ENCODE measurements at places on chromosomes 12 and 14. TPM values are rescaled to one million over a fixed set of nuclear protein-coding genes. Genes with fewer than 3 reads are reported as not detected.

Gene SYCP3
- not detected for total RNA-seq

Gene MPHOSPH9
- total RNA-seq, result 24.9 TPM

Gene KLRG1
- total RNA-seq, result 0.17 TPM

Gene RNASE1
- 0.72 TPM for total RNA-seq

Gene TAS2R42
- total RNA-seq, result not detected

Gene ZC2HC1C
- total RNA-seq, result 0.62 TPM

Gene PIANP
- 9.3 TPM for total RNA-seq

DNA sequence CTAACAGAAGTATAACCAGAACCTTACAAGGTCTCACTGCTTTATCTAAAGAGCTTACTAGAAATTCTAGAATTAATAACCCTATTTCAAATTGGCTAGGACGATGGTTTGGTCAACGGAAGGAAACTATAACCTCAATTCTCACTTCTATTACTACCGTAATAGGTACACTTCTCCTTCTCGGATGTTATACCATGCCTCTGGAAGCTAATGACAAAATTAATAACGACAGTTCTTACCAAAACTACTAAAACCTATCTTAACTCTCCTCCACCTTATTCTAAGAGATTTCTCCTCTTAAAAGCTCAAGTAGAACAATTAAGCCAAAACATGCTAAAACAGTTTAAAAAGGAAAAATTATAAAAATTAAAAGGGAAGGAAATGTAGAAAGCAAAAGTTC is 23.7 kb upstream of the UBC start:
- H3K4me1 ChIP-seq, result peaks cover 4% of the 10 kb centered on the region
- no peaks in the 10 kb centered on the region for H3K36me3 ChIP-seq
- no peaks in the 10 kb centered on the region for H3K27me3 ChIP-seq
- H3K27ac ChIP-seq, result no peak overlapping the region
- no peak for DNase-seq

DNA sequence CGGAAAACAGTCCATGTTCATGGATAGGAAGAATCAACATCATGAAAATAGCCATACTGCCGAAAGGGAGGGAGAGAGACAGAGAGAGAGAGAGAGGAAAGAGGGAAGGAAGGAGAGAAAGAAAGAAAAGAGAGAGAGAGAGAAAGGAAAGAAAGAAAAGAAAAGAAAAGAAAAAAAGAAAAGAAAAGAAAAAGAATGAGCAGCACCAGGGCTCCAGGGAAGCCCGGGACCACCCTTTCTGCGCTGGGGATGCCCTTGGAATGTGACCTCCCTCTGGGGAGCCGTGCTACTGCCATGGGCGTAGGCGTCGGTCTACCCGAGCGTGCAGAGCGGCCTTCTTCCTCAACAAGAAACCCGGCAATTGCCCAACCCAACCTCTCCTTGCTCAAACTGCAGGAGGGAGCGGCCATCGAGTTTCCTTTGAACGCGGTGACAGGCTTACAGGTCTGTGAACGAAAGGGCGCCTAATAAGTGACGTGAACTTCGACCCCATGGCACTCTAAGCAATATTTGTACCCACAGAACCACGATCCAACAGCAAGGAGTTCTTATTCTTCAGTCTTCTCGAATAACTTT is 16.9 kb downstream of the OR6S1 start:
- no peaks in the 10 kb centered on the region for H3K36me3 ChIP-seq
- peak overlapping the region; percentile 64 for H3K27ac ChIP-seq
- no peak for DNase-seq
- H3K4me3 ChIP-seq, result peak overlapping the region; percentile 74

- H3K4me3 ChIP-seq, result no peak overlapping the region
- H3K27me3 ChIP-seq, result no peaks in the 10 kb centered on the region
- DNase-seq, result no peak
- peaks cover 41% of the 10 kb centered on the region for H3K4me1 ChIP-seq
These were observed 319.9 kb downstream of the CACNA1C start for GRCh38 chr12:2372735-2373134.

GRCh38 chr12:69254046-69254445 is 14.7 kb downstream of the CPSF6 start:
- H3K36me3 ChIP-seq, result peaks cover 18% of the 10 kb centered on the region
- DNase-seq, result no peak
- H3K4me1 ChIP-seq, result peaks cover 33% of the 10 kb centered on the region
- H3K27ac ChIP-seq, result peak overlapping the region; percentile 37

DNA sequence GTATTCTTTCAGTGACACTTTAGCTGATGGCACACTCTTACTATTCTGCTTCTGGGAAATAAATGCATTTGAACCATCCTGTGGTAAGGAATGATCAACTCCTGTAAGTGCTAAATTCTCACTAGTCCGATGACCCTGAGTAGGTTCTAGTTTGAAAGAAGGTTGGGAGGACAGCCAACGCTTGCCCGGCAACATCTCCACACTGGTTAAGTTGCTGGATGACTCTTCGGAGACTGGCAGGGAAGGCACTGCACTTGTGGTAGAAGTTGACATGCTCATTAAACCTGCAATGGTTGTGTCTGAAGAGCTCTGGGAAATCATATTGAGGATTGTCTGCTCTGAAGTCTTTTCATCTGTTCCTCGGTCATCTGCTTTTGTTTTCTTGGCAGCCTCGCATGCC is 12.0 kb upstream of the KANSL2 start:
- no peak overlapping the region for H3K4me3 ChIP-seq
- H3K36me3 ChIP-seq, result peaks cover 29% of the 10 kb centered on the region
- H3K27ac ChIP-seq, result no peak overlapping the region

DNA sequence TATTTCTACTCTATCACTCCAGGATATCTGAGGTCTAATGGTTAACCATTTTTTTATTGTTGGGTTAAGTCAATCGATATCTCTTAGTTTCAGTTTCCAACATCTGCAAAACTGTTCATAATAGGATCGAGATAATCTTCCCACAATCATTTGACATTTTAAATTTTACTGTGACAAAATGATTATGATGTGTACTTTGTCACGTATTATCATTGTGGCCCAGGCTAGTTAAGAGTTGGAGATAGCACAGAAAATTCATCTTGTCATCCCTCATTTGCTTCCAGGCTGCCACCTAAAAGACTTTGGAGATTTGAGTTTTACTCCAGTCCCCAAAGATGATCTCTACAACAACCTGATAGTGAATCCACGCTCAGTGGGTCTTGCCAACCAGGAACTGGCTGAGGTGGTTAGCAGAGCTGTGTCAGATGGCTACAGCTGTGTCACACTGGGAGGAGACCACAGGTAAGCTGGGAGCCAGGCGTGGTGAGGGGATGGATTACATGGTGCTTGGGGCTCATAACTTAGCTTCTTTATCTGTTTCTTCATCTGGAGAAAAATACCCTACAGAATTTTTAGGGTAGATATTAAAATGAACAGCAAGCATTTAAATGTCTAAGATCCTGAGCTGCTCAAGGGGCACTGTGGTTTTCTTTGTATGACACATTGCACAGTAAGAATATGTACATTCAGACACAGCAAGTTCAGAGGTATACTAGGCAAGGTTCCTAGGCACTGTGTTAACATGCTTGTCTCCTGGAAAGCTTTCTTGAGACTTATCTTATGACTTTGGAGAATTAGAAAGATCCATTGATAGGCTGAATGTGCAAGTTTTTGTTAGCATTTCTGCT is 22.4 kb downstream of the ARG2 start:
- H3K36me3 ChIP-seq, result peaks cover 14% of the 10 kb centered on the region
- H3K4me1 ChIP-seq, result peaks cover 9% of the 10 kb centered on the region
- DNase-seq, result no peak
- no peak overlapping the region for H3K4me3 ChIP-seq

GRCh38 chr12:124844411-124845397 is 19.0 kb downstream of the SCARB1 start:
- H3K27ac ChIP-seq, result no peak overlapping the region
- DNase-seq, result no peak
- no peak overlapping the region for H3K4me3 ChIP-seq
- H3K4me1 ChIP-seq, result peaks cover 13% of the 10 kb centered on the region

DNA sequence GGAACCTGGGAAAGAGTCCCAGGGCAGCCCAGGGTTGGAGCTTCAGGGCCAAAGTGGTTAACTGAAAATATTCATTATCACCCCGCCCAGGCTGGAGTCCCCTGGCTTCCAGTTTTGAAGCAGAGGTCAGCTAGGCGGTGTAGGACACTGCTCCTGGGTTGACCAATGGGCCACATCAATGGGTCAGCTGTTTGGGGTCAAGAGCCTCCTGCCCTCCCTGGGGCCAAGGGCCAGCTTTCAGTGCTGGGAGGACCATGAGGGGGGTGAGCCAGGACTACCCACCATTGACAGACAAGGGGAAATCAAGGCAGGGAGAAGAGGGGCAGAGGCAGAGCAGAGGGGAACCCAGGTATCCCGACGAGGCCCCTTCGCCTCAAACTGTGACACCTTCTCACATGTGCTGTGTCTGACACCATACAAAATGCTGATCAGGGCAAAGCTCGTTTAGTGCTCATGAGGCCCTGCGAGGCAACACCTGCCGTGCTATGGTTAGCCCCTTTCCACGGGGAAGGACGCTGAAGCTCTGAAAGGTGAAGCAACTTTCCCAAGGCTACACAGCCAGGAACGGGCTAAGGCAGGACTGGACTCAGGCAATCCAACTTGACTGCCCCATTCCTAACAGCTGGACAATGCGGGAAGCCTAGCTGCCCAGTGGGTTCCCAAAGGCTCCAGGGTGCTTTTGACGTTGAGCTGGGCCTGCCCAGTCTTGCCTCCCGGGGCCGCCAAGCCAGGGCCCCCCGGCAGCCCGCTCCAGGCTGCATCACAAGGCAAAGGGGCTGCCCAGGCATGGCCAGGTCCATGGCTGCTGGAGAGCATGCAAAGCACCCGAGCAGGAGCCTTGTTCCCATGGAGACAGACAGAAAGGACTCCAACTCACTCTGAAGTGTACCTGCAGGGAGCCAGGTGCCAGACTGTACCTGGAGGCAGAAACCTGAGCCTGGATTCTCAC is 2.0 kb downstream of the SYNE3 start:
- peak overlapping the region; percentile 84 for H3K27ac ChIP-seq
- no peaks in the 10 kb centered on the region for H3K27me3 ChIP-seq
- H3K36me3 ChIP-seq, result no peaks in the 10 kb centered on the region
- no peak for DNase-seq
- peaks cover 39% of the 10 kb centered on the region for H3K4me1 ChIP-seq

GRCh38 chr12:114691196-114691595 is 7.2 kb upstream of the TBX3 start:
- no peak for DNase-seq
- peaks cover 4% of the 10 kb centered on the region for H3K36me3 ChIP-seq
- H3K27me3 ChIP-seq, result peaks cover 89% of the 10 kb centered on the region
- H3K4me1 ChIP-seq, result peaks cover 16% of the 10 kb centered on the region
- no peak overlapping the region for H3K4me3 ChIP-seq
- H3K27ac ChIP-seq, result no peak overlapping the region

- no peaks in the 10 kb centered on the region for H3K27me3 ChIP-seq
- H3K4me3 ChIP-seq, result no peak overlapping the region
- no peaks in the 10 kb centered on the region for H3K36me3 ChIP-seq
- no peak for DNase-seq
These were observed 69.7 kb downstream of the ARF6 start for GRCh38 chr14:49962621-49963020.

DNA sequence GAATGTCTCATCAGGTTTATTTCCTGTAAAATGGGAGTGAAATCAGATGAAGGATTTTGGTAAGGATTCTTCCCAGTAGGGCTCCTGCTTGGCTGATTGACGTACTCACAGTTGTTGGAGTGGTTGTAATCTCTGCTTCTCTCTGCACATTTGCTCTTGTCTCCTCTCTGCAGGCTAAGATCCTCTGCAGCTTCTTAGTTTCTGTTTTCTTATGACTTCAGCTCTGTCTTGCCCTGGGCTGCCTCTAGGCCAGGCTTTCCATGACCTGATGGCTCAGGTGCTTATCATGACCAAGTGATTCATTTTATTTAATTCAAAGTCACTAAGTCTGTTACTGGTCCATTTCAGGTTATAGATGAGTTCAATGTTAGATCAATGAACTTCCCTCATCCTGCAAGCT is 394.5 kb upstream of the DDHD1 start:
- no peak overlapping the region for H3K27ac ChIP-seq
- no peaks in the 10 kb centered on the region for H3K27me3 ChIP-seq
- no peaks in the 10 kb centered on the region for H3K36me3 ChIP-seq

DNA sequence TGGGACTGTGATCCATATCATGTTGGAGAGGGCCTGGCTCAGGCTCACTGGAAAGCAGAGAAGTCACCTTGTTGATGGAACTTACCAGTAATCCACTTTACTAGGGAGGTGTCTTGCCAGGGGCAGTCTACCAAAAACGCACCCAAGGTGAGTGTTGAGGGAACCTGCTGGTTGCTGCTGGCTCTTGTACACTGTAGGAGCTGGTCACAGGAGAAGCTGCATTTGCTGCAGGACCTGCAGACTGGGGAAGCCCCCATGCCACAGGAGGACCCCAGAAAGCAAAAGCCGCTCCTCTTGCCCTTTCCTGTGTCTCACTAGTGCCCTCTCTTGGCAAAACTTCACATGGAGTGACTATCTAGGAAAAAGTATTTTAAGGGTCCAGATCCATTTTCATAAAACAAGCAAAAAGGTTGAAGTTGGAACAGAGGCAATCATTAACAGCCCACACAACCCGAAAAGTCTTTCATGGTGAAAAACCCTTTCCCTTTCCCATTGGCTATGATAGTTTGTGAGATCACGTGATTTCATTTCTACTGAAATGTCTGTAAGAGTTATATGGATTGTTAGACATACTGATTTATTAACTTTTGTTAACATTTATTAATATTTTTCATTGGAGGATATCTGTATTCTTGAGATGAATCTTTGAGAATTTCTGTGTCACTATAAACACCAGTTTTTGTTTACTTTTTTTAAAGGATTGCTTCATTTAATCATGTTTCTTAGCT is 59.2 kb downstream of the RASSF8 start:
- H3K36me3 ChIP-seq, result no peaks in the 10 kb centered on the region
- H3K4me3 ChIP-seq, result no peak overlapping the region
- no peak for DNase-seq
- H3K27me3 ChIP-seq, result no peaks in the 10 kb centered on the region

DNA sequence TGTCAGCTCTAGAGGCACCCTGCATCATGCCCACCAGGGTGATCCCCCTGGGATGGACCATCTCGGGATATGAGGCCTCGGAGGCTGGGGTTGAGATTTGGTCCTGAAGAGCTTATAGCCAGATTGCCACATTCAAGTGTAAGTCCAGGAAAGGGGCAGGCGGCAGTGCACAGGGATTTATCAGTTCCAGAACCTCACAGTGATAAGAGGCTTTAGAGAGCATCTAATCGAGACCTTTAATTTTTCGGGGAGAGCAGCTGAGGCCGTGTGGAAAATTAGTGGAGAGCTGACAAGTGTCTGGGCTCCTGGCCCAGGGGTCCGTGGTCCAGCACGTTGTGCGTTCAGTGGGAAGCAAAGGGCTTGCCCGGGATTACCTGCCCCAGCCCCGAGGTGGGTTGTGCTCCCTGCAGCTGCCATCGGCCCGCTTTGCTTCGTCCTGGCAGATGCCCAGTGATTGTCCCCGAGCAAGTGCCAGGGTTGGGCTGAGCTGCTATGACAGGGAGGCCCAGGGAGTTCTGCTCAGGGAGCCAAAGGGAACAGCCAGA is 52.1 kb downstream of the C14orf132 start:
- no peak overlapping the region for H3K27ac ChIP-seq
- H3K4me1 ChIP-seq, result peaks cover 62% of the 10 kb centered on the region
- DNase-seq, result peak; percentile 74
- no peak overlapping the region for H3K4me3 ChIP-seq
- peaks cover 20% of the 10 kb centered on the region for H3K36me3 ChIP-seq

DNA sequence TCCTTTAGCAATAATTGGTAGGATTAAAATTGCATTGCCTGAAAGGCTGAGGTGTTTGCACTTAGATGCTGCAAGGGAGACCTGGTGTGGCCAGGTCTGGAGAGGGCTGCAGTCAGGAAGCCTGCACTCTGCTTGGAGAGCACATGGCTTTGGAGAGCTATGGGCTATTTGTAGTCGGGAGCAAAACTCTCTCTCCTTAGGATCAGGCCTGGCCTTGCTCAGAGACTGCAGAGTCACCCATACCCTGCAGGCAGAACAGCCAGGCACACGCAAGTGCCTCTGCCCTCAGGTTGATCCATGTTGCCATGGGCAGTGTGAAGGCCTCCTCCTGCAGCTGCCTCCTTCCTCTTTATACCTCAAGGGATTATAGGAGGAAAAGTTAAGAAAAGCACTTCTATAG is 26.8 kb downstream of the CKB start:
- H3K4me3 ChIP-seq, result no peak overlapping the region
- peaks cover 6% of the 10 kb centered on the region for H3K36me3 ChIP-seq
- peaks cover 9% of the 10 kb centered on the region for H3K4me1 ChIP-seq
